ENCODE measurements at places on chromosomes 3 and 15.

DNA sequence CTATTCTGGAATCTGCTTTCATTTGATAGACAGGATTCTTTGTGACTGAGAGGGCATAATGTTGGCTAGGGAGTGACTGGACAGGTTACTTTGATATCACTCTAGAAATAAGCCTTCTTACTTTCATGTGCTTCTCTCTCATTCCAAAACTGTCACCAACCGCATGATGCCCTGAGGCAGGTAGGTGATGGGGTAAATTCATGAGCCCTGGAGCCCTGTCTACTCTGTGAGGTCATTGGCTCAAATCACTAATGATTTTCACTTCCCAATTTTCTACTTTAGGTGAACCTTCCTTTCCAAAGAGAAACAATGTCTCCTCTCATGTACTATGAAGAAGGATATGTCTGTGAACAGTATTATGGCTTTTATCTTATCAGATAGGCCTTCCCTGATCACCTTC, 596.7 kb downstream of the TUSC7 start:
- DNase-seq: no peak

DNA sequence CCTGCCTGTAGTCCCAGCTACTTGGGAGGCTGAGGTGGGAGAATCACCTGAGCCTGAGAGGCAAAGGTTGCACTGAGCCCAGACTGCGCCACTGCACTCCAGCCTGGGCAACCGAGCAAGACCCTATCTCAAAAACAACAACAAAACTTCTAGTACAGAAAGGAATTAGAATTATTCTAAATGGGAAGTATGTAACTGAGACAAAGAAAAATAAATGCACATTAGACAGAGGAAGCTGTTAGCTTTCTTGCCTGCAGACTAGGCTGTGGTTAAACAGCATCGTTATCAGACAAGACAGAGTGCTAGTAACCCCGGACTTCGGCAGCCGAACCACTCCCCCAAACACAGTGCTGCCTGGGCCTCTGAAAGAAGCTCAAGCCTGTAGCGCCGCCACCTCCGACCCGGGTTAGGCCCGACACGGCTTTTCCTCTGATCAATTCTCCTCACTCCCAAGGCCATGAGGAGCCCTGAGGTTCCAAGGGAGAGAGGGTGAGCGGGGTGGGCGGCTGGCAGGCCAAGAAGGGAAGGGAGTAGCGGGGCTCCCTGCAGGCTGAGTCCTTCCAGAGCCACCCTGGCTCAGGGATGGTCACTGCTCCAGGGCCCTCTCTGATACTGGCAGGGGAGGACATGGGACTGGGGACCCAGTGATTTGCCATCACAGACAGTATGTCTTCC, 44.8 kb upstream of the MUC4 start:
- DNase-seq: peak; percentile 93

- no peak for DNase-seq
These were observed 23.7 kb upstream of the C3orf49 start for GRCh38 chr3:63795438-63795837.

- DNase-seq: no peak
These were observed 120.7 kb downstream of the CMSS1 start for GRCh38 chr3:99938270-99938911.

GRCh38 chr3:44265815-44266214, 24.1 kb downstream of the TOPAZ1 start:
- no peak for DNase-seq

- no peak for DNase-seq
These were observed 33.7 kb upstream of the VILL start for GRCh38 chr3:37956723-37957538.

GRCh38 chr15:92049290-92049989, 195.9 kb downstream of the SLCO3A1 start:
- DNase-seq: no peak

GRCh38 chr15:65146438-65146837, 12.8 kb upstream of the PDCD7 start:
- no peak for DNase-seq

DNA sequence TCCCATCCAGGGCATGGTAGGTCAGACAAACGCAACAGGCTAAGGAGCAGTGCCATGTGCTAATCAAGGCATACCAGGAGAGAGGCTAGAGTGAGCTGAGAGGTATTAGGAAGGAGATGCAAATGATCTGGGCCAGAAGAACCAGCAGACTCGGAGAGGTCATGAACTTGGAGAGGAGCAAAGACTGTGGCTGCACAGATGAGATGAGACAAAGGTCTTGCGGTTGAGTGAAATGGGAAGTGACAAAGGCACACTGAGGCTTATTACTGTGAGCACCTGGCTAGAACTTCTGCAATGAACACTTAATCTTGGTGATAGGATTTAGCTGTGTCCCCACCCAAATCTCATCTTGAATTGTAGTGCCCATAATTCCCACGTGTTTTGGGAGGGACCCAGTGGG, 380.2 kb downstream of the ULK4 start:
- DNase-seq: peak; percentile 22

DNA sequence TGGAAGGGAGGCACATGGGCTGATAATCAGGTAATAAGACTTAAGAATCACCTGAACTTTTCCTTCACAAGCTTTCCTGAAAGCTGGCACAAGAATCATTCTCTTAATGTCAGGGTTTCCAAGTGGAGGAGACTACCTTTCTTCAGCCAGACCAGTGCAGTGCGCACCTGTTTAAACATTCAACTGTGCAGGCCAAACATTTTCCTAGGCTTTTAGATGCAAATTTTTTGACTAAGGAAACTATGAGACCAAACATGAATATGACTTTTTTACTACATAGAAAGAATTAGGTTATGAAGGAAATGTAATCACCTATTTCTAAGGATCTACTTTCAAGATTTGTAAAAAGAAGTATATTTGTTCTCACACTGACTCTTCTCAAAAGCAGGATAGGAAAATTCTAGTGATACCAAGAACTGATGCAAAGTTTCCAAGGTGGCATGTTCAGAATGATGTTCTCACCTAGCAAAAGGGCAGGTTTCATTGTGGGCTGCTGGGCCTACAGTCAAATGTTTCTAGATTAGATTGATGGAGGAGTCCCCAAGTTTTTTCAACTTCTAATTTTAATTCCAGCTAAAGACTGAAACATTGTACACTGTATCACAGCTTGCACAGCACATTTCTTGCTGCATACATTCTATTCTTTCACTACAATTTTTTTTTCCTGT, 339.1 kb downstream of the TIGIT start:
- DNase-seq: no peak

DNA sequence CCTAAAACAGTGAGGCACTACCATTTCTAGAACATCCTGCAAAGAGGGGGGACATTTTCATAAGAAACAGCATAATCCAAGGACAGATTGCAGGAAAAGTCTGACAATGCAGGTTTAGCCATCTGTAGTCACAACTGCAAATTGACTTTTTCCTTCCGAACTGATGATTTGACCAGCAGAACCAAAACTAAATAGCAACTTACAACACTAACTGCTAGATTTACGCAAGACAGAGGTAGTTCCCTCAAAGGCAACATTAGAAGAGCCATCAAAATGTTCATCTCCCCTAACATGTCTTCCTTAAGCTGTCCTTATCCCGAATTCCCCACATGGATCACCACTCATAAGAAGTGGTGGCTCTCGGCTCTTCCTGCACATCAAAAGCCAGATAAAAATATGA, 129.6 kb downstream of the GADL1 start:
- DNase-seq: no peak

DNA sequence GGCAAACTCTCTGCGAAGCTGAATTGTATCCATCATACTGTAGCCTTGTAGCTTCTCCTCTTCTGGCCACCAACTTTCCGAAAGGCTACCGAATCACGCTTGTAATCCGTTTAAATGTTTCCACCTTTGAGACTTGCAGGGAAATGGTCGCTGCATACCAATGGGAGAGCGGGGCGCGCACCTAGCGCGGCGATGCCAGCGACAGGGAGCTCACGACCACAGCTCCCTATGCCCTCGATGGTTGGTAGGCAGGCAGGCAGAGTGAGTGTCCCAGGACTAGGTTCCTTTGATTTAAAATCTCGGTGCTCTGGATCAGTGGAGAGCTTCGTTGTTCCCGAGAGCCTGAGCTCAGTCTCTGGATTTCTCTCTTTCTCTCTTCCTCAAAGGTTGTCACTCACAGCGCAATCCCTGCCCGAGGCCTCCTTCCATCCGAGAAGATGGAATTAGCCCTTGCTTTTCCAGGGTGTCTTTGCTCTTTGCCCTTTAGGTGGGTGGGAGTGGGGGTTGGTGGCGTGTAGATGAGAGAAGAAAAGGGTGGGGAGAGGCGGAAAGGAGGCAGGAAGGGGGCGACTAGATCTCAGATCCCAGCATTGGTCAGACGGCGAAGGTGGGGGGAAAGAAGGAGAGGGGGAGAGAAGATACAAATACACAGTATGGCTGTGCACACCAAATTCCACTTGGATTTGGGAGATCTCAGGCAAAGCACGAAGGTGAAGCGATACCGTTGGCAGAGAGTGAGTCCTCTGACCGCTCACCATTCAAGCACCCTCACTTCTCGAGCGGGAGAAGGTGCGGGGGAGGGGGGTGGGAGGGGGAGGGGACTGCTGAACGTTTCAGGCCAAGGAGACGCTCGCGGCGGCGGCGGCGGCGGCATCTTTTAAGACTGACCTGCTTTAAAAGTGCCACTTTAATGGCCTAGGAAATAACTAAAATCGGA, at the start of gene SLITRK3:
Gene SLITRK3, minus strand, starts transcription at position 745 of the 937 bp plus-strand sequence. CDS start 5,554 bp downstream, outside the sequence.
- no peak for DNase-seq

All from OCI-M1 (cell line).